ENCODE measurements at places on chromosomes 12 and 14.

DNA sequence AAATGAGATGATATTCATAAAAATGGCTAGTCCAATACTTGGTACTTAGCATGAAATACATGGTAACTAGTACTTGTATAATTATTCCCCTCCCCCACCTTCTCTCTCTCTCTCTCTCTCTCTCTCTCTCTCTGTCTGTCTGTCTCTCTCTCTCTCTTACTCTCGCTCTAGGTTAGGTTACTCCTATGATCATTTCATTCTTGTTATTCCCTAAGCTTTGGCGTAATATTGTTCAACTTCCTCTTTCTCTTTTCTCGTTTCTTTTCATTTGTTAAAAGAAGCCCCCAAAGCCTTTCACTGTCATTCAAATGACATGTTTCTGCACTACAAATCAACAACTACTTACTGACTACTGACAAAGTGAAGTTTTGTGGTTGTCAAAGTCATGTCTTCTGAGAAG, 89.8 kb downstream of the GRIP1 start:
- DNase-seq = no peak

- DNase-seq = no peak
These were observed 433.6 kb downstream of the AEBP2 start for GRCh38 chr12:19872621-19873540.

DNA sequence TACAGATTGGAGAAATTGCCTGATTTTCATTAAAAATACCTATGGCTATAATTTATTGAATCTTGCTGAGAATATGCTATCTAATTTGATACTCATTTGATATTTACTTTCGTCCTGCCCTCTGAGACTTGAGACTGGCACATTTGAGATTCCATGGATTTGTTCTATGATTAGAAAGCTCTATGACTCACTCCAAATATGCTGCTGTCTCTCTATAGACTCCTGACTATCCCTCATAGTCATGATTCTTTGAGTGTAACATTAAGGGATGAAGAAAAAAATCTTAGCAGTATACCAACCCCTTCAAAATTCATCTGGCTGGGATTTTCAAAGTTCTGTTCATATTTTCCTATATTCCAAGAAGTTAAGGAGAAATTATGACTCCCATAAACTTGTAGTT, 191.9 kb downstream of the LRIG3 start:
- DNase-seq = no peak

DNA sequence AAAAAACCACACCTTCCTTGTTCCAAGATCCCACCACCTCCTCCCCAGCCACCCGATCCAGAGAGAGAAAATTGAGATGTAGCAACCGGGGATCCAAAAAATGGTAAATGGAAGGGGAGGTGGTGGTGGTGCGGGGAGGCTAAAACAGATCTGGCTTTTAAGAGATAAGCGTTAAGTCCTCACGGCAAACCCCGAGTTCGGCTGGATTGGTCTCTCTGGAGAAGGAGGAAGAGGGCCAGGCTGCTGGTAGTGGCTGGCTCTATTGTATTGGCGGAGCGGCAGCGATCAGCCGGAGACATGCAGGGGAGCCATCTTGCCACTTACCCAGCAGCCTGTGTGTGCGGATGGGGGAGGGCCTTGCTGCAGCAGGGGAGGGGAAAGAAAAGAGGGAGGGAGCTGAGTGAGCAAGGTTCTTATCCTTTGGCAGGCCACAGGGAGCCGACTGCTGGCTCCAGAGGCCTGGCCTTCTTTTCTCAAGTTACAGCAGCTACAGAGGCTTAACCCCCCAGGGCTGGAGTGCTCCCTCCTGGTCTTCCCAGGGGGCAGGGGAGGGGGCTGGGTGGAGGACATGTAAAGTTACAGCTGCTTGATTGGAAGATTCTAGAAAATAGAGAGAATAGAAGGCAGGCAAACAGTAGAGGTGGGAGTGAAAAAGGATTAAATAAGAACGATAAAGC, 14.1 kb upstream of the CDH24 start:
- DNase-seq = peak; percentile 72

DNA sequence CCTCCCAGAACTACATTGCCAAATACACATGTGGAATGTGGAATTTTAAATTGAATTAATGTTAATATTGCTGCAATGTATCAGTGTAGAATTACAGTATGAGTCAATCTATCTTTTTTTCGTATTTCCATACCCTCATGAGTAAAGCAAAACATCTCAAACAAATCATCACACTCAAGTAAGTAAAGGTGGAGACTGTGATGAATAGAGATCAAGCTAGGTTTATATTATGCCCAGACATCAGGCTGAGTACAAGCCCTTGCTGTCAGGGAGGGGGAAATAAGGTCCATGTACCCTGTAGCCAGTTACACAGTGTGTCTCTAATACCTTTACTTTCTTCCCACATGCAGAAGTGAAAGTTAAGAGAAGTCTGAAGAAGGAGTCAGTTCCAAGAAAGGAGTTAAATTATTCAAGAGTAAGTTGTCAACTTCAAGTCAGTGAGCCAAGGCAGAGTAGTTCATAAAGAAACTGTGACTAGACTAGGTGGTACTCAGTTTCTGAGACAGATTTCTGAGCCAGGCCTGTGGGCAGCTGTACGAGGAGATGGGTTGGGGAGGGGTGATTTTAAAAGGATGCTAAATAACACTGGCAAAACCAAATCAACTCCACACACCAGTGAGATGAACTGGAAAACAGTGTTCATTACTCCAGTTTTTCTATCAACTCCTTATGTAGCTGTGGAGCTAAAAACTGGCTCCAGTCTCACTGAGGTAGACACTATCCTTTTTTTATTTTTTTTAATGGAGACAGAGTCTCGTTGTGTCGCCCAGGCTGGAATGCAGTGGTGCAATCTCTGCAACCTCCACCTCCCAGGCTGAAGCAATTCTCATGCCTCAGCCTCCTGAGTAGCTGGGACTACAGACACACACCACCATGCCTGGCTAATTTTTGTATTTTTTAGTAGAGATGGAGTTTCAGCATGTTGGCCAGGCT, 23.8 kb upstream of the STK38L start:
- no peak for DNase-seq

DNA sequence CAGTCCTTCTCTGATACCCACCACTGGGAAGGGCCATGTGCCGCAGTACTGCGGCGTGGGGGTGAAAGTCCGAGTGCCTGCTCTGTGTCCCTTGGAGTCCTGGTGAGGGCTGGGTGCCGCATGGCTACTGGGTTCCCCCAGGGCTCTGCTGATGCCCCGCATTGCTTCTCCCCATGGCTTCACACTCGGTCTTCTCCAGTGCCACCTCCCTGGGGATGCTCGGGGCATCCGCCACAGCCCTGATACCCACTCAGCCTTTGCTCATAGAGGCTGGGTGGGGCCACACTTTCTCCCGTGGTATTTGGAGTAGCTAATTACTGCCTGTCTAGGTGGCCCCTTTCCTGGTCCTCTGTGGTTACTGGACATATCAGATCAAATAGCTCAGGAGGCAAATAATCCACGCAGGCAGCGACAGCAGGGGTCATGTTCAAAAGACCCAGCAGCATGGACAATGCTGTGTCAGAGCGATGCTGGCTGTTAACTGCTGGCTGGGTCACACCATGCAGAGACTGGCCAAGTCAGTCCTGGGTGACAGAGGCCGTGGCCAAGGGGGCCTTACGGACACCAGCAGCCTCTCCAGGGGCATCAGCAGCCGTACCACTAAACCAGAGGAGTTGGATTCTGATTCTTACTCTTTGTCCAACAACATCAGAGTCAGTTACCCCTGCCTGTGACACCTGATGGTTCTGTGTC, 106.5 kb downstream of the ADGRD1 start:
- no peak for DNase-seq

Data from BJ (cell line).